ENCODE measurements at places on chromosomes 5 and 9. TPM values are rescaled to one million over a fixed set of nuclear protein-coding genes. Genes with fewer than 3 reads are reported as not detected.
A peak's percentile ranks its signal among the peaks of the same experiment; 100 is the strongest.

Gene PCDHGC3
- total RNA-seq = 31.5 TPM

Gene CD180
- 1.1 TPM for total RNA-seq

Gene CCL27
- not detected for total RNA-seq

Gene IL31RA
- total RNA-seq = not detected

Gene FASTKD3
- 12.0 TPM for total RNA-seq

Gene HSD17B3
- 2.2 TPM for total RNA-seq

Gene GARIN3
- not detected for total RNA-seq

Gene CARTPT
- total RNA-seq = not detected

Gene PCDHGB4
- total RNA-seq = 10.4 TPM

Gene SLC25A2
- 4.5 TPM for total RNA-seq

Gene PTPN3
- 21.3 TPM for total RNA-seq

Gene CLTA
- 244 TPM for total RNA-seq

Gene GPR151
- not detected for total RNA-seq

Gene STKLD1
- 2.2 TPM for total RNA-seq

Gene ADRA1B
- 13.2 TPM for total RNA-seq

Gene VLDLR
- total RNA-seq = 59.2 TPM

Gene IFNA21
- total RNA-seq = not detected

Gene PLPPR1
- total RNA-seq = not detected

Gene QRFP
- total RNA-seq = not detected

GRCh38 chr9:90142580-90142979, 500.0 kb downstream of the DIRAS2 start:
- DNase-seq = peak; percentile 52

- peak; percentile 66 for DNase-seq
Observed at GRCh38 chr9:16154521-16155078, 601.8 kb downstream of the CCDC171 start.

GRCh38 chr9:8390571-8390970, 591.0 kb upstream of the DMAC1 start:
- no peak for DNase-seq

DNA sequence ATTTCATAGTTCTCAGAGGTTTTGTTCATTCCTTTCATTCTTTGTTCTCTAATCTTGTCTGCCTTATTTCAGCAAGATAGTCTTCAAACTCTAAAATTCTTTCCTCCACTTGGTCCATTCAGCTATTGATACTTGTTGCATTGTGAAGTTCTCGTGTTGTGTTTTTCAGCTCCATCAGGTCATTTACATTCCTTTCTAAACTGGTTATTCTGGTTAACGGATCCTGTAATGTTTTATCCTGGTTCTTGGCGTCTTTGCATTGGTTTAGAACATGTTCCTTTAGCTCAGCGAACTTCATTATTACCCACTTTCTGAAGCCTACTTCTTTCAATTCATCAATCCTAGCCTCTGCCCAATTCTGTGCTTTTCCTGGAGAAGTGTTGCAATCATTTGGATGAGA, 45.1 kb upstream of the TXNDC8 start:
- no peak for DNase-seq

GRCh38 chr5:1152771-1153282, 41.0 kb upstream of the SLC12A7 start:
- no peak for DNase-seq

DNA sequence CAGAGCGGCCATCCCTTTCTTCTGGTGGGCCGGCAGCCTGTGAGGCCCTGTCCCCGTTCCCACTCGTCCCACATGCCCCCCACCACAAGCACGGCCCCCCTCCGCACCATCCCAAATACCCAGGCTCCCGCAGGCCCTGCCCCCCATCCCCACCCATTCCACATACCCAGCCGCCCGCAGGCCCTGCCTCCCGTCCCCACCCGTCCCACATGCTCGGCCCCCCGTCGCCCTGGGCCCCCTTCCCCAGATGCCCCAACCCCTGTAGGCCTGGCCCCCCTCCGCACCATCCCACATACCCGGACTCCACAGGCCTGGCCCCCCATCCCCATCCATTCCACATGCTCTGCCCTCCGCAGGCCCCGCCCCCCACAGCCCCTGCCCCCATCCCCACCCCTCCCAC, 11.5 kb downstream of the SLC6A19 start:
- no peak for DNase-seq

GRCh38 chr5:36728697-36729543, 122.5 kb downstream of the SLC1A3 start:
- DNase-seq = peak; percentile 11

DNA sequence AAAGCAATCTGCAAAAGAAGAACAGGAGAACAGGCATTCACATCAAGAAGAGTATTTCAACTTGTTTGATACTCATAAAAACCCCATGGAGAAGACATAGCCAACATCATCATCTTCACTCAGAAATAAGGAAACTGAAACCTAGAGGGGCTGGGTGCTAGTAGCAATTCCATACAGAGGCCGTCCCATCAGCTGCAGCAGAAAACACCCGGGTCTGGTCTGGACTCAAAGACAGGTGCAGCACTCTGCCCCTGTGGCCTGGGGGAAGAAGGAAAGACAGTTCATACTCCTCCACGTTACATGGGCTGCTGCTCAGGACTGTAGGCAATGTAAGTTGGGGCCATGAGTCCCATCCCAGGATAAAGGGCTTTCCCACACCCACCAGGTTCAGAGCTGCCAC, 11.6 kb downstream of the GZMA start:
- no peak for DNase-seq

DNA sequence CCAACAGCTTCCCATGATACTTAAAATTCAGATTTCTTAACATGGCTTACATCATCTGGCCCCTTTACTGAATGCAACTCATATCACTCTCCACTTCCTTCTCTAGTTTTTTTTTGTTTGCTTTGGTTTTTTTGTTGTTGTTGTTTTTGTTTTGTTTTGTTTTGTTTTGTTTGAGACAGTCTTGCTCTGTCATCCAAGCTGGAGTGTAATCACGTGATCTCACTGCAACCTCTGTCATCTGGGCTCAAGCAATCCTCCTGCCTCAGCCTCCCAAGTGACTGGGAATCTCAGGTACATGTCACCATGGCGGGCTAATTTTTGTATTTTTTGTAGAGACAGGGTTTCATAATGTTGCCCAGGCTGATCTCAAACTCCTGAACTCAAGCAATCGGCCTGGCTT, 41.4 kb downstream of the CPLANE1 start:
- DNase-seq = no peak

- no peak for DNase-seq
Observed at GRCh38 chr9:84748112-84748511, 78.6 kb downstream of the NTRK2 start.

DNA sequence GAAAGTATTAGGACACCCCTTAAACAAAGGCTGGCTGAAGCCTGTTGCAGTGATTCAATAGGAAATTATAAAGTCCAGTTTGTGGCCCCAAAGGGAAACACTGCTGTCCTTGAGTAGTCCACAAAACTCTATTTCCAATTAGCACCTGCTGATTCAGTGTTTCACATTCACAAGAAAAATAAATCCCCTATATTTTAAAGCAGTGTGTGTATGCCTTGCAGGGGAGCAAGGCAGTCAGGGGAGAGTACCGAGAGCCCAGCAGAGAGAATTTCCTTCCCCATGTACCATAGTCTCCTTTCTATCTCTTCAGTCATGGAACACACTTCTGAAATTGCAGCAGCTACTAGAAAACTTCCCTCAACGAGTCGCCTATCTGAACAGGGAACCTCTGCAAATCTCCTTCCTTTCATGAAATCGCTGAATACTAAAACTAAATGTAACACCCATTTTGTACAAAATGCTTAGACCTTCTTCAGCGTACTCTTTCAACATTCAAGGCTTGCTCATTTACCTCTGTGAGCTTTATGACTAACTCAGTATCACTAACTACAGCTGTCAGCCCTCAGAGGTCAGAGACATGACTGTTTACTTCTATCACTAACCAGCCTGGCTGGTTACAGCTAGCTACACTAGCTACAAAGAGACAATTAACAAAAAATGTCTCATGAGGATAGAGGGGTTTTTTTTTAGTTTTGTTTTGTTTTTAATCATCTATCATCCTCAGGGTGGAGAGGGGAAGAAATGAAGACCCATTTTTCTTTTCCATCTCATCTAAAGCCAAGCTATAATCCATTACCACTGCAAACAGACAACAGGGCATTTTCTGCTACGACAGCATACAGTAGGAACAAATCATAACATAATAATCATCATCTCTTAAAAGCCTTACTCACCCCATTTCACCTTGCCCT, 188.7 kb downstream of the EBF1 start:
- no peak for DNase-seq

DNA sequence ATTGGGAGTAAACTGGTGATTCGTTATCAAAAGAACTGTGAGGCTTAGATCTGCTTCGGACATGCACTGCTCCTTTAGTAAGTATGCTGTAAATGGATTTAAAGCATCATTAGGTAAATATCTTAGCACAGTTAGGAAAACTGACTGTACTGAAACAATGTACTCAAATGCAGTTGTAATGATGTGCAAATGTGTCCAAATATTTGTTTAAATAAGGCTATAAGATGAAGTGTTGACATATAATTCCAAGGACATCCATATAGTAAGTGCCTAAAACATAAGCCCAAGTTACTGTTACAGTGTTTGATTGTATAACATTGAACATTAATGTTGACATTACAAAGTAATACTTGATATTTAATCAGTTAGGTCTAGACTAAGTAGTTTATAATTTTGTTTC, 512.5 kb upstream of the CDH18 start:
- no peak for DNase-seq

GRCh38 chr9:37005517-37006140, 28.4 kb downstream of the PAX5 start:
- no peak for DNase-seq

GRCh38 chr9:23464275-23464674, 361.8 kb downstream of the ELAVL2 start:
- no peak for DNase-seq

DNA sequence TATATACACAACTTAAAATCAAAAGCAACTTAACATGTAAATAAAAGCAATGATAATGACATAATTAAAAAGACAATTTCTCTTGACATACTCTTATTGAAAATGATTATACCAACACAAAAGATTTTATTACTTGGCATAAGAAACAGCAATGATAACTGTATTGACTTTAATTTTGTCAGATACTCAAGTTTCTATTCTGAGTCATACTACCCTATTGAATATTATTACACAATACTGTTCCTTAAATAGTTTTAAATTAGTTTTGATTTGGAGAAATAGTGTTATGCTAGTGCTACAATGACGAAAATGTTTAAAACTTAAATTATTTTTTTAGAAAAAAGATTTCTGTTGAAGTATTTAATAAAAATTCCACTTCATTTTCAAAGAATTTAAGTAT, 1319.3 kb upstream of the C9orf72 start:
- no peak for DNase-seq

GRCh38 chr5:101102506-101102905, 199.4 kb upstream of the ST8SIA4 start:
- DNase-seq = no peak

GRCh38 chr5:69493396-69494133, 975 bp downstream of the OCLN start:
- DNase-seq = peak; percentile 79

GRCh38 chr5:175382171-175382570, 61.8 kb downstream of the DRD1 start:
- DNase-seq = no peak

DNA sequence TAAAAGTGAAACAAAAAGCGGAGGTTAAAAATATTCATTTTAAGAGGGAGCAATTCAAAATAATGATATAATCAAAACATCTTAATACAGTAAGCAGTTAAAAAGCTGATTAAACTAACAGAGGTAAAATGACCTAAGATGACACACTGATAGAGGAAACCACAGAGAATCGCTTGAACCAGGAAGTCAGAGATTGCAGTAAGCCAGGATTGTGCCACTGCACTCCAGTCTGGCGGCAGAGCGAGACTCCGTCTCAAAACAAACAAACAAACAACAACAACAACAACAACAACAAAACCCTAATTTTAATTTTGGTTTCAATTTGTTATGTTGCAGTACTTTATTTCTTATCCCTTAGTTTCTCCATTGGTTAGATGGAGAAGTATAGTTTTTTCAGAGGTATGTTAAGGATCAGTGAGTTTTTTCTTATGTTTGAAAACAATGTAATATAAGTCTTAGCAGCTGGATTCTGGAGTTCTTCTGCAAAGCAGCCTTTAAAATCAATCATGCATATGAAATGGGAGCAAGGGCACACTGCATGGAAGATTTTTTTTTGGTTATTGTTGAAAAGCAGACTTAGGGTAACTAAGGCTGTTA, 58.5 kb downstream of the MLANA start:
- no peak for DNase-seq

GRCh38 chr9:97900738-97901565, 21.3 kb downstream of the TRMO start:
- DNase-seq = peak; percentile 64

GRCh38 chr9:4684820-4685219, 5.5 kb downstream of the CDC37L1 start:
- DNase-seq = no peak

Data from thyroid gland (tissue), 4 donors.